ENCODE measurements at places on chromosomes 2 and 18.

- DNase-seq = peak; percentile 22
Measured at GRCh38 chr2:41853427-41854191, 194.2 kb upstream of the PKDCC start.

DNA sequence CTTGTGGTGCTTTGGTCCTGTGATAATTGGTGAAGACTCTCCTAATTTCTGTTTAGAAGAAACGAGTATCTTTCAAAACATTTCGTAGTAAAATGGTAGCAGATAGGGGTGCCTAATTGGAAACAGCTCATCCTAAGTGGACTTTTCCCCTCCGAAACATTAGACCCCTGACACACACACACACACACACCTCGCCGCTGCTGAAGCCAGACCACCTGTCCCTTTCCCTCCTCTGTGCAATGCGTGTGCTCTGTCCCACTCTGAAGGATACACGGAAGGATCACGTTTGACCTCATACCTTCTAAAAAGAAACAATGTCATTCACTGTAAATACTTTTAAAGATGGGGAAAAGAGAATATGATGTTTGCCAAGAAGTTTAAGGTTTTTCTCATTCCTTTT is 36.2 kb upstream of the TMEM87B start:
- no peak for DNase-seq

DNA sequence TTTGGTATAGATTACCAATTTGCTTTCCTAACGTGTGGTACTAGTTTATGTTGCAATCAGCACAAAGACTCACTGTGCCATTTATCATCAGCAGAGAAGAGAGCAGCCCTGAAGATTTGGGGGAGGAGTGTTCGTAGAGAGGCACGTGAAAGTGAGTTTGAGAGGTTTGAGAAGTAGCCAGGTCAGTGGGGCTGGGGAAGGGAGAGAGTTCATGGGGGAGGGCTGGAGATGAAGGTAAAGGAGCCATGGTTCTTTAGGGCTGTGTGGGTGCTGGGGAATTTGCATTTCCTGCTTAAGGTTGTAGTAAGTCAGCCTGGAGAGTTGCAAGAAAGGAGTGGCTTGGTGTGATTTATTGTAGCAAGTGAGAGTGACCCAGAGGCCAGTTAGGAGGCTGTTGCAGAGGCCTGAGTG is 172.1 kb downstream of the NEDD4L start:
- no peak for DNase-seq

GRCh38 chr2:37676274-37676673 is 4.8 kb upstream of the CDC42EP3 start:
- DNase-seq = no peak

- DNase-seq = no peak
Measured at GRCh38 chr18:11293794-11294193, 144.4 kb upstream of the PIEZO2 start.

DNA sequence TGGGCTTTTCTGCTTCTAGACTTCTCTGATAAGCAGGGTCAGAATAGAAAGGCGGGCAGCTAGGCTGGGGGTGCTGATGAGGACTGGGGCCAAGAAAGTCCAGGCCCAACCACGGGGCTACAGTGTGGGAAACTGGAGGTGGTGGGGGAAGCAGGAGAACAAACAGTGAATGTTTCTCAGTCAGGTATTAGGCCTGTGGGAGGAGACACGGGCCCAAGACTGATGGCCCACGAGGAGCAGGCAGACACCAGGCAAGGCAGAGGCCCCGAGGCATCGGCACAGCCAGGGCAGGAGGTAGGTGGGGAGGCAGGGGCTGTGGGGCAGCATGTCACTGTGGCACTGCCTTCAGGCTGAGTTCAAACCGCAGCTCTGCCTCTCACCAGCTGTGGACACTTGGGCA is 40.7 kb downstream of the KCNIP3 start:
- no peak for DNase-seq

DNA sequence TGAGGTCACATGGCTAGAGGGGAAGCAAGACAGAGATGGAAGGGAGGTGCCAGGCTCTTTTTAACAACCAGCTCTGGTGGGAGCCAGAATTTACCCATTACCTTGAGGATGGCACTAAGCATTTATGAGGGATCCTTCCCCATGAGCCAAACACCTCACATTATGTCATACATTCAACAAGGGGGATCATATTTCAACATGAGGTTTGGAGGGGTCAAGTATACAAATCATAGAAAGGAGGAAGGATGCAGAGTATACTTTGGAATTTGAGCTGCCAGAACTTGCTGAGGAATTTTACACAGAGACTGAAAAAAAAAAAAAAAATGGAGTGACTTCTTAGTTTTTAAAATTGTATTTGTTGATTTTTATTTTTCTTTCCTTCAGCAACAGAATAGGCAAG is 891.4 kb downstream of the CCDC85A start:
- no peak for DNase-seq

GRCh38 chr2:45543257-45543656 is 67.8 kb downstream of the SRBD1 start:
- peak; percentile 49 for DNase-seq

DNA sequence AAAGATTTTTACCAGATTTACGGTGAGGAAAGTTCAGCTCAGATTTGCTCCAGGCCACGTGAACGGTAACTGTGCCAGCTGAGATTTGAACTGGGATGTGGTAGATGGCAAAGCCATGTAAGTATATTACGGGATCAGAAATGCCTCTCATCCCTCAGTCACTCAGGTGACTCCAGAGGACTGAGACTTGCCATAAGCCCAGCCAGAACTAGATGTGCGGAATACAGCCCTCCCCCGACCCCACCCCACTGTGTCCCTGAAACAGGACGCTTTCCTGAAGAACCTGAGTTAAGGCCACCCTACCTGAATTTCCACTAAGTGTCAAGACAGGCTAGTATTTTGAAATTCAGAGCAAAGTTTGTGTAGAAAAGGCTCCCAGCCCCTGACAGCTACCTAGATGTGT is 1.3 kb upstream of the FHL2 start:
- no peak for DNase-seq

GRCh38 chr2:216344206-216344949 is 27.9 kb downstream of the MARCHF4 start:
- DNase-seq = no peak

GRCh38 chr18:54967786-54968185 is 8.5 kb upstream of the CCDC68 start:
- no peak for DNase-seq

DNA sequence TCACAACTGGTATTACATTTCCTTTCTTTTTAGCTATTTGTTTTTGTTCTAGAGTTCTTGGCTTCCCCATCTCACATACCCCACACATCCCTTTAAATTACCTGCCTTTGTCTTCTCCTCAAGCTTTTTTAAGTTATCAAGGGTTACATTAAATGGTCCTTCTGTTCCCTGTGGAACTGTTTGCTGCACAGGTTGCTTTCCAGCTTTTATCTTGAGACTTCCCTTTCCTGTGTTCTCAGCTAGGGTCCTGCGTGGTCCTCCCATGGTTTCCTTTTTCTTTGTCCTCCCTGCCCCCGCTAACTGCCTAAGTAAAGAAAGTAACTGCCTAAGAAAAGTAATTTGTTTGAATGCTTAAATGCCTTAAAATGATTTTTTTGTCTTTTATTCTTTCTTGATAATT is 66.8 kb downstream of the EPB41L5 start:
- DNase-seq = no peak

- DNase-seq = peak; percentile 22
Measured at GRCh38 chr2:69742322-69742952, 503 bp downstream of the ANXA4 start.

GRCh38 chr2:225668606-225669266 is 269.2 kb downstream of the NYAP2 start:
- peak; percentile 47 for DNase-seq

DNA sequence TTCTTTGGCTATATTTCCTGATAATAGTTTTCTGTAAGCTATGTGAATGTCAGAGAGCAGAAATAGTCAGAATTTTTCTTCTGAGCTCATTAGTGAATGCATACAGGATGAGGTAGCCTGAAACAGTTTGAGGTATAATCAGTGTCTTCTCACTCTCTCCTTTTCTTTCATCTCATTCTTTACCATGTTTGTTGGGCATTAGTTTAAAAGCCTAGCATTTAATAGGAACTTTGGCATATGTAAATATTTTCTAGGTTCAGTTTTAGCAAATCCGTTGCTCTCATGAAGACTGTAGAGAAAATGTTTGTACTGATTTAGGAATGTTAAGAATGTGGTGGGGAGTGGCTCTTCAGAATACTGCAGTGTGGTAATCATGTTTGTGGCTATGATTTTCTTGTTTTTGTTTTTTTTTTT is 119.4 kb downstream of the PARD3B start:
- no peak for DNase-seq

GRCh38 chr2:47666332-47666731 is 116.6 kb upstream of the MSH6 start:
- DNase-seq = no peak

DNA sequence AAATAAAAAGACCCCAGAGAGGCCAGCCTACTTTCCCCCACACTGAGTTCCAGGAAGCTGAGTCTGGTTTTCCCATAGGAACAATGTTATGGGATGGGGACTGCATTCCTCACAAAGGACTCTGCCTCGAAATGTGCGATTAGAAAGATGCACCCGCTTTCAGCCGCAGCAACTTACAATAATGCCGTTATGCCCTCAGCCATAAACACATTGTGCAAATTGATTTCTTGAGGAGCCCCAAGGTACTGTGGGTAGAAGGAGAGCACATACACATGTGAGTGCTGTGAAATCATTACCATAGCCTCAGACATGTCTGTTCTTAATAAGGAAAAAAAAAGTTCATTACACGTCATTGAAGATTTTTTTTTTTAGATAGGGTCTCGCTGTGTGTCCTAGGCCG is 64.7 kb downstream of the AGAP1 start:
- DNase-seq = no peak

DNA sequence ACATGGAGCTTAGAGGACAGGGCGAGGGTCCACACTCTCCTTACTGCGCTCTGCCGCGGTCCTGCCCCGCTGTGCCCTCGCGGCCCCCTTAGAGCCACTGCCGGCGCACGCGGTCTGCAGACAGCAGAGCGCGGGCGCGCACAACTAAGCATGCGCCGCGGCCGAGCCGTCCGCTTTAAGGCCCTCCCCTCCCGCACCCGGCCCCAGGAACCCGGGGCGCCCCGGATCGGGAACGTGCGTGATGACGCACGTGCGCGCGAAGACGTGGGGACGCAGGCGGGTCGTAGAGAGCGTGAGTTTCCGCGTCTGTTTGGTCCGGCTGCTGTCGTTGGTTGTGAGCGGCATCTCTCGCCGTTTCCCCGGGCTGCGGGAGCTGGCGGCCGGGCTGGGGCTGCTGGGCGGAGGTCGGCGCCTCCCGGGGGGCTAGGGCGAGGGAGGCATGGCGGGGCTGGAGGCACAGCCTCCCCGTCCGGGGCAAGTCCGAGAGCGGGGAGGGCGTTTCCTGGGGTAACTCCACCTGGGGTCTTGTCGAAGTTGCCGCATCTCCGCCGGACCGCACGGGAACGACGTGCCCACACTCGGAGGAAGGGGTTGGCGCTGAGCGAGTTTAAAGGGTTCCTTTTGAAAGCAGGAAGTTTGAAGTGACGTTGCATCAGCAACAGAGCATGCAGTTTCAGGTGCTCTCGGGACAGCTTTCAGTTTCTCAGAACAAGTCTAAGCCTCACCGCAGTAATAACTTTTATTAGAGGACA is at the start of gene RHBDD1:
TSS of gene RHBDD1 (plus strand) at position 259 of the 752 bp plus-strand sequence. CDS start 28,640 bp downstream, outside the sequence.
- DNase-seq = peak; percentile 95

GRCh38 chr2:216807857-216808272 is 52.0 kb downstream of the TNP1 start:
- DNase-seq = no peak

GRCh38 chr18:44935455-44935854 is 254.8 kb downstream of the SETBP1 start:
- DNase-seq = no peak

- DNase-seq = no peak
Measured at GRCh38 chr18:26685438-26686157, 137.2 kb upstream of the KCTD1 start.

GRCh38 chr2:24986372-24986771 is 14.6 kb upstream of the DNAJC27 start:
- DNase-seq = peak; percentile 46

- no peak for DNase-seq
Measured at GRCh38 chr2:218383892-218384519, 1.9 kb downstream of the SLC11A1 start.

GRCh38 chr18:79321625-79322405 is 73.9 kb upstream of the NFATC1 start:
- DNase-seq = no peak

DNA sequence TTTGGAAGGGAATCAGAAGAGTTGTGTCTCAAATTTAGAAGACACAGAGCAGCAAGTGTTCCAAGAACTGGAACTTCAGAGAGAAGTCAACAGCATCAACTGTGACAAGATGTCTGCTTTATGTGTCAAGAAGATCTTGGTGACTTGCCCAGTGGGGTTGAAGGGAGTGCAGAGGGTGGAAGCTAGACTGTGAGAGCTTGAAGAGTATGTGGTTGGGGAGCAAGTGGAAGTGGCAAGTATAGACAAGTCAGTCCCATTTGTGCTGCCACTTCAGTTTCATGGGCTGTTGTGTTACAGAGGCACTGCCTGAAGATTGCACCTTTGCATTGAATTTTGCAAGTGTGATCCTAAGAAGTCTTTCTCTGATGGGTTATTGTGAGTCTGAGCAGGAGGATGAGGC is 68.7 kb upstream of the MC2R start:
- DNase-seq = no peak

- no peak for DNase-seq
Measured at GRCh38 chr18:63257453-63257852, 62.1 kb downstream of the BCL2 start.

DNA sequence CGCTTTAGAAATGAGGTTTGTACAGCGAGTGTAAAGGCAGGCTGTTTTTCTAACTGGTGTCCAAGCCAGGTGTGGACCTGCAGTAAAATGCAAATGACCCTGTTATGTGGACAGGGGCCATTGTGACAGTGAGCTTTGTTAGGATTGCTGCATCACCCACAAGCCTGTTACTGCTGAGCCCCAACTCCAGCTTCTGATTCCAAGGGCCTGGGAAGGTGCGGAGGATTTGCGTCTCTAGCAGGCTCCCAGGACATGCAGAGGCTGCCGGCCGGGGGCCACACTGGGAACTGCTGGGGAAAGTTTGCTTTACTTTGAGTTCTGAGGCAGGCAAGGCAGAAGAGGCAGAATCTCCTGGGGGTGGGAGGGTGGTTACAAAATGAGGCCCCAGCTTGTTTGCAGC is 164.1 kb downstream of the GLI2 start:
- DNase-seq = no peak

GRCh38 chr2:137467246-137467862 is 496.9 kb upstream of the HNMT start:
- peak; percentile 27 for DNase-seq

- DNase-seq = no peak
Measured at GRCh38 chr2:102478686-102479470, 5.9 kb downstream of the SLC9A4 start.

GRCh38 chr2:237449193-237449881 is 35.4 kb upstream of the COL6A3 start:
- DNase-seq = no peak

DNA sequence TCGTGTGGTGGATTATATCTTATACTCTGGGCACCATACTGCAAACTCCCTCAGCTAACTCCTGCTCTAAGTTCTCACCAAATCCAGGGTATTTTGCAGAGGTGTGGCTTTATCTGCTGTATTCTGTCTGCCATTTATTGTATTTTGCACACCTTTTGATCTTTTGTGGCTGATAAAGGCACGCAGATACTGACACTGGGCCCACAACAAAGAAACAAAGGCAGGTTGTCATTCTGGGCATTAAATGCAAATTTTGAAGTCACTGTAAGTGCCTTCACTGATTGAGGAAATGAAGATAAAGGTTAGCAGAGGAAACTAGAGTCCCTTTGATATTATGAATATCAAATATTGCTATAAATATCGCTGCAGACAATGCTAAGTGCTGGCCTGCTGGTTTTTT is 265.8 kb upstream of the MEIS1 start:
- no peak for DNase-seq

GRCh38 chr2:144414324-144414845 is 105.5 kb downstream of the ZEB2 start:
- no peak for DNase-seq

Data from hematopoietic multipotent progenitor cell treated with erythropoietin and hydrocortisone succinate and interleukin-3 and kit ligand, for 8 days (in vitro differentiated cells).